ENCODE measurements at places on chromosomes 2 and 18.
A peak's percentile ranks its signal among the peaks of the same experiment; 100 is the strongest.

DNA sequence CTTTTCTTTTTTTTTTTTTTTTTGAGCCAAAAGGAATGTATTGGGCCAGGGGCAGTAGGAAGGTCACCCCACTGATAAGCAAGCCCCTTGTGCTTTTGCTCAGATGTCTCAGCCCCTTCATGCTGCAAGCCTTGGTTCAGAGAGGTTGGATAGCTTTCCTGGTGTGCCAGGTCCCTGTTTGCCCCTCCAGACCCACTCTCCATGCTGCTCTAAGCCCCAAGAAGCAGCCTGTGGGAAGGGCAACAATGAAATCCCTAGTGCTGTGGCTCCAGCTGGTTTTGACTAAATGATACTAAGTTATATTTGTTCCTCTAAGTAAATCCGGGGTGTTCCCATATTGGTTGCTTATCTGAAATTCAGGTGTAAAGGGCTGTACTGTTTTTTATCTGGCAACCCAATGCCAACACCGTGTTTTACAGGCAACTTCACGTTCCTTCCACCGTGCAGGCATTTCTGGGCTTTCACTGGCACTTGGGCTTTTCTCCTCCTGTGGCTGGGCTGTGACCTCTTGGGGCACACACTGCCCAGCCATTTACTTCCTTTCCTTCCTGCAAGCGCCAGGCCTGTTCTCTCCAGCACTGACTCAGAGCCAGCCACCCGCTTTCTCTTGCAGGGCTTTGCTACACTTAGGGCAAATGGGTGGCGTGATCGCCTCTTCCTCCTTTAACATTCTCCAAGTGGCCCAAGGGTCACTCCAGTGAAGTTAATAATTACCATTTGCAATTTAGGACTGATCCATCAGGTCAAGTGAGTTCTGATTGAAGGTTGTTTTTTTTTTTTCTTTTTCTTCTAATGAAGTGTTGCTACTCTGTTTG lies 21.6 kb downstream of the MERTK start:
- no peak for DNase-seq

DNA sequence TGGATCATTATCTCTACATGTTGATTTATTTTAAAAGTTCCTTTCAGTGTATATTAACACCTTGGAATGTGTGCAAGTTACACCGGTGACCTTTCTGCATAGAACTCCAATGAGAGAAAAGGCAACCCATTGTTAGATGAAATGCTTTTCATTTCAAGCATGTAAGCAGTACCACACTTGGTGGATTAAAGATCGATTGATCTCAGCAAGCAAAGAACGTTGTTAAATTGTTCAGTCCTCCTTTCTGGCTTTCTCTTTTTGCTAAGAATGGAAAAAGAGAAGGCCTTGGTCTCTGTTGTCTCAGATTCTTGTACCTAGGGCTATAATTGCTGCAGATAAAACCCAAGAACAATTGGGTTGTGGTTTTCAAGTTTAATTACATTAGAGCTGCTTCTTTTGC lies 843.0 kb downstream of the DPP10 start:
- no peak for DNase-seq

- DNase-seq: peak; percentile 57
Measured at GRCh38 chr2:226798422-226799210, 1.0 kb downstream of the IRS1 start.

DNA sequence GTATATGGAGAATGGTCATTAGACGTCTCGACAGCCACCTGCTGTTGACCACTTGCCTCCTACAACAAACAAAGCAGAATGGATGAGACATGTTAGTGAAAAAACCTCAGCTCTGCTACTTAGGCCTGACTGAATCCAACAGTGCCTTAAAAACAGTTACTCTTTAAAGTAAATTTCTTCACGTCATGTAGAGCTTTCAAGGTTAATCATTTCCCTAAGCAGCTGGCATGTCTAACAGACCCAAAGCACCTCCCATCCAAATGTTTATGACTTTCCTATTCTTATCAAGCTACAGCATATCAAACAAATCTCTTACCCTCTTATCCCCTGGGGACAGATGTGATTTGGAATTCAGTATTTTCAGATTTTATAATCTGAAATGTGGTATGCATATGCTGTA lies 75.6 kb upstream of the ITGB6 start:
- no peak for DNase-seq

- no peak for DNase-seq
Measured at GRCh38 chr2:80037310-80037709, 267.2 kb downstream of the LRRTM1 start.

DNA sequence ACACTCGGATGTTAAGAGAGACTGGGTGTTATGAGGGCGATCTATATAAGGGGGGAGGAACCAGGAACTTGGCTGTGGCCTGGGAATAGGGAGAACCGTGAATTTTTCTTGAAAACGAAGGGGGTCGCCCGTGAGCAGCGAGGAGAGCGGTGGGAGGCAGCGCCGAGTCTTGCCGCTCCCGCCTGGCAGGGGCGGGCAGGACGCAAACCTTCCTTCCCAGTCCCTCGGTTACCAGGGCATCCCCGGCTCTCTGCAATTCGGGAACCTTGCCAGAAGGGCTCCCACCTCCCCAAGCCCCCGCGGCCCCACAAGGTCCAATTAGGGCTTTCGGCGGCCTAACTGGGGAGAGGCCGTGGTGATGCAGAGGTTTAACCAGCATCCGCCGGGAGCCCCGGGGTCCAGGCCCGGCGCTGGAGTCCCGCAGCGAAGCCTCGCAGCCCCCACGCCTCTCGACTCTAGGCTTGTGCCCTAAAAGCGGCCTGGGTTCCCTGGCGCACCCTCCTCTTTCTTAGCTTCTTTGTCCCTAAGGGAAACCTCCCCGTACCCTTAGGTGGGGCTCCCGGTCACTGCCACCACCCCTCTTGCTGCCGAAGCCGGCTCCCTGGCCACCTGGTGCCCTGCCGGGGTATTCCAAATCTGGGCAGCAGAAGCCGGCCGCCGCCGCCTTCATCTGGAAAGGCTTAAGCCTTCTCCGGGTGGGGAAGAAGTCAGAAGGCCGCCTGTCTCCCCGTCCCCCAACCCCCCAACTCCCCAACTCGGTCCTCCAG lies 680 bp upstream of the FHOD3 start:
- no peak for DNase-seq

- peak; percentile 59 for DNase-seq
Measured at GRCh38 chr2:201084863-201085262, 13.1 kb downstream of the NDUFB3 start.

- no peak for DNase-seq
Measured at GRCh38 chr2:129224486-129224885, 755.0 kb upstream of the RAB6C start.

- DNase-seq: no peak
Measured at GRCh38 chr2:86367499-86367777, 30.0 kb upstream of the REEP1 start.

GRCh38 chr2:142724186-142724585 lies 153.3 kb upstream of the KYNU start:
- no peak for DNase-seq

DNA sequence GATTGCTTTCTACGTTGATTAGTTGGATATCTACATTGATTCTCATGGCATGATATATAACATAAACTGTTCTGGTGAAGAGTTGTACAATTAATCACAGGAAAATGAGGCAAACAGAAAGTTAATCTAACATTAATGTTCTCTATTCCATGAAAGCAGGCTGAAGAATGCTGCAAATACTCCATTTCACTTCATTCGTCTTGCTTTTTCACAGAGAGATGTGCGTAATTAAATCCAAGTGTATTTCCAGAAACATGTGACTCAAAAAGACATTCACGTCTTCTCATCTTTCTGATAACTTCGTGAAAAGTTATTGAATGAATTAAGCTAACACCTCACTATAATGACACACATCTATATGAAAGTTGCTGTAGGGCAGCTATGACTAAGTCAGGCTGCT lies 1471.5 kb downstream of the DPP10 start:
- no peak for DNase-seq

- DNase-seq: no peak
Measured at GRCh38 chr2:163943403-163944346, 207.9 kb upstream of the FIGN start.
